GM13976 (cell line): ENCODE measurements at places on chromosomes 2 and 18.

DNA sequence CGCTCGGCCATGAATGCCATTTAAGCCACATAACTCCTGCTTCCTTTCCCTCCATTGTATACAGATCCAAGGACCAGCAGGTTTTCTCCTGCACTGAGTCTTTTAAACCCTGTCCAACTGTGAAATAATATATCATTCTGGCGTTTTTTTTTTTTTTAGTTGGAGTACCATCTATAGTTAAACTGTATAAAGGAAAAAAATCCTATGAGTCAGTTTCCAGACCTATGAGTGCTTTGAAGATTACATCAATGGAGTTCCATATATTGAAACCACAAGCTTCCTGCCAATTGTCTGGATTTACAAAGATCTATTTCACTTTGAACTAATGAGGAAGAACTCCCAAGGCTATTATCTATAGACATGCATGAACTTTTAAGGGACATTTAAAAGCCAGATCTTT, 2.4 kb upstream of the MALT1 start:
- DNase-seq = no peak

DNA sequence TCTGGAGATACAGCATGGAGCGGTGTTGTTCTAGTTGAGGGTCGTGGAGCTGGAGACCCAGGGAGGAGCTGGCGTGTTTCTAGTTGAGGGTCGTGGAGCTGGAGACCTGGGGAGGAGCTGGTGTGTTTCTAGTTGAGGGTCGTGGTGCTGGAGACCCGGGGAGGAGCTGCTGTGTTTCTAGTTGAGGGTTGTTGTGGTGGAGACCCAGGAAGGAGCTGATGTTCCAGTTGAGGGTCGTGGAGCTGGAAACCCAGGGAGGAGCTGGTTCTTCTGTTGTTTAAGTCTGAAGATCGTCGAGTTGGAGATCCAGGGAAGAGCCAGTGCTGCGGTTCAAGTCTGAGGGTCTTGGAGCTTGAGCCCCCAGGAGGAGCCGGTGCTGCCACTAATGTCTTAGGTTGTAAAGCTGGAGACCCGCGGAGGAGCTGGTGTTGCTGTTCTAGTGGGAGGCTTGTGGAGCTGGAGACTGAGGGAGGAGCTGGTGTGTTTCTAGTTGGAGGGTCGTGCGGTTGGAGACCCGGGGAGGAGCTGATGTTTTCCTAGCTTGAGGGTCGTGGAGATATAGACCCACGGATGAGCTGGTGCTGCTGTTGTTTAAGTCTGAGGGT, 155.3 kb downstream of the RTP5 start:
- DNase-seq = no peak

GRCh38 chr18:9380101-9380500, 45.5 kb downstream of the TWSG1 start:
- no peak for DNase-seq

GRCh38 chr18:10927286-10927992, 221.9 kb downstream of the PIEZO2 start:
- DNase-seq = no peak

GRCh38 chr2:190791347-190791975, 89.2 kb upstream of the GLS start:
- DNase-seq = no peak

DNA sequence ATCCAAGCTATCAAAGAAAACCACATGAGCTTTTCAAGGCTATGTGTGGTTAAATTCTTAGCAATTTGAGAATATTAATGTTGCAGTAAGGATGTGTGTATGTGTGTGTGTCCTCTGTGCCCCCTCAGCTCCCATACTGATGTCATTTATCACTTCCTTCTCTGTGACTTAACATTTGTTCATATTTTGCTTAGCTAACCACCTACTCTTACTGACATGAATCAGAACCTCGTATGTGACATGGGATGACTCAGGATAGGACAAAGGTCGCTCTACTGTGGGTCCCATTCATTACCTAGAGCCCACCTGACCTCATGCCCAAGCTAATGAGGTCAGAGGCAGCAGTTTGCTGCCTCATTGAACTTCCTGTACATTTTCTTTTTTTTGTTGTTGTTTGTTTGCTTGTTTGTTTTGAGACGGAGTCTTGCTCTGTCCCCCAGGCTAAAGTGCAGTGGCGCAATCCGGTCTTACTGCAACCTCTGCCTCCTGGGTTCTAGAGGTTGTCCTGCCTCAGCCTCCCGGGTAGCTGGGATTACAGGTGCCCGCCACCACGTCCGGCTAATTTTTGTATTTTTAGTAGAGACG, 36.3 kb downstream of the MOGAT1 start:
- DNase-seq = peak; percentile 37

- peak; percentile 85 for DNase-seq
These were observed 14.9 kb upstream of the ITM2C start for GRCh38 chr2:230849633-230850357.

DNA sequence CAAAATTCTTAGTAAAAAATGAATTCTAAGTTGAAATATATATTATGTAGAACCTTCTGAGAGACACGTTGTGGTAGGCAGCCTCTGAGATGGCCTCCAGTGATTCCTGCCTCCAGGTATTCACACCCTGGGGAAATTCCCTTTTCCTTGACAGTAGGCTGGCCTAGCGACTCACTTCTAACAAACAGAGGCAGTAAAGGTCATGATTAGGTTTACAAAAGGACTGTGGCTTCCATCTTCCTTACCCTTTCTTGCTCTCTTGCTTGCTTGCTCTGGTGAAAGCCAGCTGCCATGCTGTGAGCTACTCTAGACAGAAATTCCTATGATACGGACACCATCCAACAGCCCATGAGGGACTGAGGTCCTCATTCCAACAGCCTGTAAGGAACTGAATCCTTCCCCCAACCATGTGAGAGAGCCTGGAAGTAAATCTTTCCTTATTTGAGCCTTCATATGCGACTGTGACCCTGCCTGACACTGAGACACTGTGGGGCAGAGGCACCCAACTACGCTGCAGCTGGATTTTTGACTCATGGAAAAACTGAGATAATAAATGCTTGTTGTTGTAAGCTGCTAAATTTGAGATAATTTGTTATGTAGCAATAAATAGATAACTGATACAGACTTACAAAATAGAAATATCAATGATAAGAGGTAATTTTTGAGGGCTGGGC, 32.7 kb upstream of the SERTAD2 start:
- no peak for DNase-seq

DNA sequence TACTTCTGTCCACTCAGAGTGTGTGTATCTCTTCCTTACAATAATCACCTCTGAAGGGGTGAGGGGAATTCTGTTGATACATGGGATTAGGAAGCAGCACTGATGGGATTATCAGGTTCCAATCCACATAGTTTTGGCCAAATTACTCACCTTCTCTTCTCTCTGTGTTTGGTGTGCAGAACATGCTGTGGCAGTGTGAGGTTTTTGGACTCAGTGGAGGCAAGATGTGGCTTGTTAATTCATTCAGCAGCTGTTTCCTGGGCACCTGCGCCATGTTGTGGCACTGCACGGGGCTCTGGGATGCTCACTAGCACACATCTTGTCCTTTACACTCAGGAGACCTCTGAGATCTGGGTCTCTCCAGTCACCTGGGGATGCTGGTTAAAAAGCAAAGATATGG, 350.3 kb upstream of the HS6ST1 start:
- DNase-seq = no peak

DNA sequence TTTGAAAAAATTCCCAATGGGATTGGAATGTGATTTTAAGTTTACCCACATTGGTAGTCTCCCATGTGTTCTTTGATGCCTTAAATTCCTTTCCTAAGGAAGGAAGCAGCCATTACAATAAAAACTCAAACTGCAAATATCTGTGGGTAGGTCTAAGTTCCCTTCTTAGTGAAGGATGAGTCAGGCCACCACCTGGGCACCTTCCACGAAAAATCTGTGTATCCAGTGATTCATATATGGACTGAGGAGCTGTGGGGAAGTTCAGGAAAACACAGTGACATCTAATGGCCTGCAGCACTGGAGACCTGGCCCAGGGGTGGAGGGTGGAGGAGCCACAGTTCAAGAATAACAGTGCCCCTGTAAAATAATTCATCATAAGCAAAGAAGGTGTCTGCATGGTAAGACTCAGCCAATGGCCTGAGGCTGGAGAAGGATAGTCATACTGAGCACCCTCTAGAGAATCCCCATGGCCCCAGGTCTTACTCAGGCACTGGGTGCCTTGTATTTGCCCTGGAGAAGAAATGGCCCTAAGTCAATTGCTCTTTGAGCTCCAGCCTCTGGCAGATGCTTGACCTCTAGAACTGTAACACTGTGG, 248.6 kb downstream of the SP3 start:
- DNase-seq = no peak

DNA sequence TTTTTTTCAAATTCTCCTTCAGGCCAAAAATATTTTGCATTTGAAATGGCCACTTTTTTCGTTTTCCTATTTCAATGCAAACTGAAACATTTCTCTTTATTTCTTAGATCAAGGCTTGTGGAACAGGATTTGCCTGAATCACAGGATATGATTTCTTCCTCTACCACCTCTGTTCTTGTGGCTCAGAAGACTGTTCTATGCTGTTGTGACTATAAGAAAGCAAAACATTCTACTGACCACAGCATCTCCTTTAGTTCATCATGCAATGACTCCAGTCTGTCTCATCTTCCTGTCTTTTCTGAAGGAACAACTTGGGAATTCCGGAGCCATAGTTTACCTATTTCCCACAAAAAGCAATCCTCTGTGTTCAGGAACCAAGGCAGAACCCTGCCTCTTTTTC, 16.2 kb upstream of the ZNF512 start:
- no peak for DNase-seq
